ENCODE measurements at places on chromosomes 4 and X.

- DNase-seq, result peak; percentile 45
Measured at GRCh38 chr4:137359691-137360315, 172.5 kb downstream of the PCDH18 start.

DNA sequence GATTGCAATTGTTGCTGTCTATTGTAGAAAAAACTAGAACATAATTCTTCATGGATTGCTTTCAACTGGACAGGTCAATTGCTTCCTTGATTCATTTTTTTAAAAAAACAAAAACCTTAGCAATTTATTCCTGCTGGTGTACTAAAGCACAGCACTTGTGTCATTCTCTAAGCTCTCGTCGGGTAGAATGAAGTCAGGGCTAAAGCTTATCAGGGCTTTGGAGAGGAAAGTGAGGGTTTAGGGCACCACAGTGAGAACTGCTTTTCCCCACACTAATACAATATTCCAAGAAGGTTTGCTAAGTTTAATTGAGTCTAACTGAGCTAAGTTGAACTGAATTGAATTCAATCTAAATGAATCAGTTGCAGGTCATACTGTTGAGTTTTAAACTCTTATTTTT, 76.4 kb upstream of the TLR3 start:
- DNase-seq, result no peak

DNA sequence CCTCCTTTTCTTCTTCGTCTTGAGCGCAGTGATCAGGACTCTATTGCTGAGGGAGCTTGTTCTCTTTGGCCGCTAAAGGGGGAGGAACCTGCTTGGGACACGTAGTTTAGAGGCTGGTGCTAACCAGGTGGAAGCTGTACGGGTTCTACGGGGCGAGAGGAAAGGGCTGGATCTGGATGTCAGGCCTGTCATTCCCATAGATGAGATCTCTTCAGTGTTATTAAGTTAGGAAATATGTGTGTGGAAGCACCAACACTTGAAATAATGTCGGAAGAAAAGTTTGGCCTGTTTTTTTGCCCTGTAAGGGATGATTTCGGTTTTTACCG, 643 bp downstream of the SRP72 start:
- DNase-seq, result no peak

DNA sequence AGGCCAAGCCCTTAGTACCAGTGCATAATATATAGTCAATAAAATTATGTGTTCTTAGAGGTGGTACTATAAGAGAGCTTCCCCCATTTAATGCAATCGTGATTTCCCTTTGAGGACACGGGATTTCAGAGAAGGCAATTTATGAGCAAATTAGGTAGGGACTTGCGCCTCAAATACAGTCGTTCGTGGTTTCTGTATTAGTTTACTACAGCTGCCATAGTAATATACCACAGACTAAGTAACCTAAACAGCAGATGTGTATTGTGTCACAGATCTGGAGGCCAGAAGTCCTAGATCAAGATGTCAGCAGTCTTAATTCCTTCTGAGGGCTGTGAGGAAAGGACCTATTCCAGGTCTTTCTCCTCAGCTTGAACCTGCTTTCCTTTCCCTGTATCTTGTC, 1.5 kb upstream of the PUDP start:
- DNase-seq, result no peak

DNA sequence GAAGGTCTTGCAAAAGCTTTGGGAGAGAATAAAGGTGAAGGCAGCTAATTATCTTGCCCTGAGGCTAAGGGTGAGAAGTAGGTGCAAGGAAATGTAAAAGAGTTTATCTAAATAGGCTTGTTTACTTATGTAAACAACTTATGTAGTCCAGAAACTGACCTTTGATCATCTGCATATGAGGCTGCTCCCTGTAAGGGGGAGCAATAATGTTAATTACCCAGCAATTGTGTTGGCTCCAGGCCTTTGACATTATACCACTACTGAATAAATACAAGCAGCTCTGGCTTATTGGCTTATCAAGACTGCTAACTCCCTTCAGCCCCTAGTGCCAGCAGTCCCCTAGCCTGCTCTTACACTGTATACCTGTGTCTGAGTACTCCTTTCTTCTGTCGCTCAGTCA, 303.7 kb upstream of the GNPDA2 start:
- DNase-seq, result no peak

- peak; percentile 4 for DNase-seq
Measured at GRCh38 chrX:16578218-16578617, 71.7 kb upstream of the S100G start.

DNA sequence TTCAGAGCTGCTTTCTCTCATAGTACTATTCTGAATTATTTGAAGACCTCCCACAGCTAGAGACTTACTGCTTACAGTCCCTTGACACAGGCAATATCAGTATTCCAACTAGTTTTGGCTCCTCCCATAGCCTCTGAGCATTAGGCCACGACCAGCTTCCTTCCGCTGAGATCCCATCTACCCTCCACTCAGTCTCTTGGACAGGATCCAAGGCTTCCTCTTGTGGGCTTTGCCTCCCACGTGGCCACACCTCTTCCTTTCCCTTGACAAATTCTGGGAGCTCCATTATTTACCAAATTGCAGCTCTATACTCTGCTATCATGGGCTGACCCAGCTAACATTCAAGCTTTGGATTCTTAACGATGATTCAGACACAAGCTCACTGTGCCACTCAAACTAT, 470.4 kb upstream of the GALNT7 start:
- DNase-seq, result no peak

- DNase-seq, result no peak
Measured at GRCh38 chr4:118372251-118372650, 19.4 kb upstream of the PRSS12 start.

DNA sequence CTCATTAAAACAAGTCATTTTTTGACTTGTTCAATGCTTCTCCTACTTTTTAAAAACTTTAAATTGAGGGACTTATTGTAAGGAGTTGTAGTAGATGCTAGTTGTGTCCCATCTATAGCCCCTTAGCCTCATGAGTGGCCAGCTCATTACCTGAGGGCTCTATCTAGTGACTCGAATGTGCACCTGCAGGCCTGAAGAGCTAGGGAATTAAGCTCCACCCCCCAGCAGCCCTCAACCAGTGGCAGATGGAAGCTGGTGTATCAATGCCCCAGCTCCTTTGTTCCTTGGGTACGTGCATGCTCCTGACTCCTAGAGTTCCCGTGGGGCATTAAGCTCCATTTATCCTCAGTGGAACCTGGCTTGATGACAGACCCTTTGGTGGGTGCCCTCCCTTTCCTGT, 146.7 kb upstream of the FAM9B start:
- no peak for DNase-seq

- no peak for DNase-seq
Measured at GRCh38 chr4:61896634-61897033, 696.5 kb downstream of the ADGRL3 start.

DNA sequence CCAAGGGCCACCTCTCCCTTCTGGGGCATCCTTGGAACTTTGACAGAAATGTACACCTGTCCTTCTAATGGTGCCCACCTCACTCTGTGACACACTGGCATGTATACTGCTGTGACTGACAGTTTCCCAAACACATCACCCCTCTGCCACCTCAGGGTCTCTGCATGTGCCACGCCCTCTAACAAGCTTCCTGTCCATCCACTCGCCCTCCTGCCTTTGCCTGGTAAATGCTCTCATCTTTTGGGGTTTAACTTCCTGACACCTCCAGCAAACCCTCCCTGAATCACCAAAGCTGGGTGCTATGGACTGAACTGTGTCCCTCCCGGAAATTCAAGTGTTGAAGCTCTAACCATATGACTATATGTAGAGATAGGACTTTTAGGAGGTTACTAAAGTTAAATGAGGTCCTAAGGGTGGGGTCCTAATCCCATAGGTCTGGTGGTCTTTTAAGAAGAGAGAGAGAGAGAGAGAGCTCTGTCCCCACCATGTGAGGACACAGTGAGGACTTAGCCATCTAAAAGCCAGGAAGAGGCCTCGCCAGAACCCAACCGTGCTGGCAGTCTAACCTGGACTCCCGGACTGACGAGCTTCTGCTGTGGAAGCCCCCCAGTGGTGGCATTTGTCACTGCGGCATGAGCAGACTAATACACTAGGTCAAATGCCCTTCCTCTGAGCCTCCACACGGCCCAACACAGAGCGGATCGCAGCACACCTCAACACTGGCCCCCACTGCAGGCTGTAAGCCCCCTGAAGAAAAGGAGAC, 95.6 kb downstream of the AFAP1 start:
- no peak for DNase-seq

- no peak for DNase-seq
Measured at GRCh38 chrX:9614016-9614415, 149.2 kb downstream of the TBL1X start.

- DNase-seq, result no peak
Measured at GRCh38 chr4:40448875-40449274, 113.7 kb downstream of the CHRNA9 start.

DNA sequence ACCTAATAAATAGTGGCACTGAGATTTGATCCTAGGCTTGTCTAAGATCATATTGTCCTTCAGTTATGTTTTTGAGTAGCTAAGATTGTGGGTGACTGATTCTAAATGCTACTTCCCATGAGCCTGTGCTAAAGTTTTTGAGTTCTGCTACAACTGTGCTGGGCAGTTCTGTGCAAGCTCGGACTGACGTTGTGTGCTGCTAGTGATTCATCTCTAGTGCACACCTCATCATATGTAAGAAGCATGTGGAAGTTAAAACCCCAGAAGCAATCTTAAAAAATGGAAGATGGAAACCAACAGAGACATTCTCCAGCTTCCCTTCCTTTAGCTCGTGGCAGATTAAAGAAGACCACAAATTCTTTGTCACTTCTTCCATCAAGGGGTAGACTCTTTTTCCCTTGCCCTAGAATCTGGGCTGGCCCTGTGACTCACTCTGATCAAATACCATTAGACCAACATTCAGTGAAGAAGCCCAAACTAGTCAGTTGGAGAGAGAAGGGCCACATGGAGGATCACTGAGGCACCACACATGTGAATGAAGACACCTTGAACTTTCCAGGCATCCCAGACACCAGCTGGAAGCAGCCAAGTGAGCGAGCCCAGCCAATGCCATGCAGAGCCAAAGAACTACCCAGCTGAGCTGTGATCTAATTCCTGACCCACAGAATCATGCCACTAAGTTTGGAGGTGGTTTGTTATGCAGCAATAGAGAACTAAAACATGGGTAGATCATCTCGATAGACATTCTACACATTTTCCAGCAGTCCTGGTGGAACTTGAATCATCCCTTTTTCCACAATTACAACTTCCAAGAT, 16.8 kb downstream of the ARHGAP6 start:
- DNase-seq, result no peak

DNA sequence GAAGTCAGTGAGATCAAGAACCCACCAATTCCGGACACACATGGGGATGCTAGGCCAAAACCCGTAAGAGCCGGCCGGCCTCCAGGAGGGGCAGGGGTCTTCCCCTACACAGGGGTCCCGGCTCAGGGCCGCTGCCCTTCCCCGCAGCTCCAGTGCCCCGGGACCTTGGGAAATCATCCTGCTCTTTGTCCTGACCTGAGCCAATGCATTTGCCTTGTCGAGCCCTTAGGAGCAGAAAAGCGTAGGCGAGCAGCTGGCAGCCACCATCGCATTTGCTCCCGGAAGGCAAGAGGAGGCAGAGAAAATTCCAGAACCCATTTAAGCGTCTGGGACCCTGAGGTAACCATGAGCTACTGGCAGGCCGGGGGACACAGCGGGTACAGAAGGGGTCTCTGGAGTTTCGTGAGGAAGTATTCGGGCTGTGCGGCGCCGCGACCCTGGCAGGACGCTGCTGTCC, 7.4 kb upstream of the TNIP2 start:
- no peak for DNase-seq

- no peak for DNase-seq
Measured at GRCh38 chr4:75830906-75831305, 71.3 kb downstream of the PPEF2 start.

DNA sequence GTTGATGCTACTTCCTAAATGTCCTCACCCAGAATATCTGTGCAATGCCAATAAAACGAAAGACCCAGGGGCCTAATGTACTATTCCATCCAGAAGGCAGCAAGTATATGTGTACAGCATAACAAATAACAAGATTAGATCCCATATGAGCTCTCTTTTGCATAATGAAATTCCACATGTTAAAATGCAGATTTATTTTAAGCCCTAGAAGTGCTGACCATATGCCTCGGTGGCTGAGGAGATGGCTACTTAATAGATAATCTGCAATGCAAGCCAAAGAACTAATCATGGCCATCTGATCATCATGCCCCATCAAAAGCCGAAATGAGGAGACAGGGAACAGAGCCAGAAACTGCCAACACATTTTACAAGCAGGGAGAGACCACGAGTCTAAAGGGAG, 293.5 kb downstream of the KCNIP4 start:
- DNase-seq, result no peak

DNA sequence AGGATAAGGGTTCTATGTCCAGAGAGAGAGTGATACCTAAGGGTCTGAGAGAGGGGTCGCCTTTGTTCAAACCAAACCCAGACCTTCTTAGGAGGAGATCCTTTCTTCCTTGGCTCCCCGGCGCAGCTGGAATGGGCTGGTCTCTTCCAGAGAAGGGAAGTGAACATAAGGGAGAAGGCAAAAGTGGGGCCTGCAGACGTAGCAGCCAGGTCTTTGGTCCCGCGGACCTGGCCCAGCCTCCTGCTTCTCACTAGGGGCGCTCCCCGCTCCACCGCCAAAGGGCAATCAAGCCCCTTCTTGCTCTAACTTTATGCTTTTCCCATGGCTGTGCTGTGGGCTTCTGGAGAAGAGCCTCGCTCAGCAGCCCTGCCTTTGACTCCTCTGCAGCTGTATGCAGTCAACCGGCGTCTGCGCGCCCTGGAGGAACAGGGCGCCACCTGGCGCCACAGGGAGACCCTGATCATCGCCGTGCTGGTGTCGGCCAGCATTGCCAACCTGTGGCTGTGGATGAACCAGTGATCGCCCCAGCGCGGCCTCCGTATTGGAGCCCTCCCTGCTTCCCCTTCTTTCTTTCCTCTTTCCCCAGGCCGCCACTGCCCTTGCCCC, 6.5 kb downstream of the FATE1 start:
- DNase-seq, result no peak

DNA sequence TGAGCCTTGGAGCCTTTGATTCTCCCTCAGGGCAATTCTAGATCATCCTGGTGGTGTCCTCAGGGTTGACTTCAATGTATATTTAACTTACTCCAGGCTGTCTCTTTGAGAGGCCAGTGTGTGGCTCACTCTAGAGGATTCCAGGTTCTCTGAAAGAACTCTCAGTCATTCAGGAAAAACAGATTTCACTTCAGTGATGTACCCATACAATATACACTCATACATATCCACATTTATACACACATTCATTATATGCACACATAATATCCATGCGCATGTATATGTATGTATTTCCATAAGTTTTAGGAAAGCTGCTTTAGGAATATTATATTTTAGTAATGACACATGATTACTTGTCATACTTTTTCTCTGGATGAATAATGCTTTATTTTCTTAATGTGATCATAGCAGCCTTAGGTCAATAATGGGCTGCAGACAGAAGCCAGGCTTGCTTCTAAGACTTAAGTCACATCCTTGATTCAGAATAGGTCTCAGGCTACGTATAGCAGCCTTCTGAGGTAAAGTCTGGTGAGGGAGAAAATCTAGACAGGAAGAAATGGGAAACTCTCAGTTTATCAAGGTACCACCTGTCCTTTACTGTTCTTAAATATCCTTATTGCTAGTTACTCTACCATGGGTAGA, 397.0 kb downstream of the GPAT3 start:
- DNase-seq, result no peak

- DNase-seq, result no peak
Measured at GRCh38 chr4:2385516-2385915, 32.9 kb downstream of the ZFYVE28 start.

GRCh38 chrX:155259752-155260151, 4.5 kb downstream of the RAB39B start:
- DNase-seq, result no peak
